ENCODE measurements at places on chromosomes 3 and 15. TPM values are rescaled to one million over a fixed set of nuclear protein-coding genes. Genes with fewer than 3 reads are reported as not detected.

NTRK3 gene
- total RNA-seq, result 24.5 TPM

FOXB1 gene
- not detected for total RNA-seq

CACNA2D3 gene
- total RNA-seq, result 0.15 TPM

ERICH6 gene
- total RNA-seq, result 0.10 TPM

Data from A549 treated with AZD2906 at 1 μM for 4 hours (cell line).